NCI-H1092 treated with DMSO at 0.1 percent for 48 hours (cell line): ENCODE measurements at places on chromosomes 7 and 10.

DNA sequence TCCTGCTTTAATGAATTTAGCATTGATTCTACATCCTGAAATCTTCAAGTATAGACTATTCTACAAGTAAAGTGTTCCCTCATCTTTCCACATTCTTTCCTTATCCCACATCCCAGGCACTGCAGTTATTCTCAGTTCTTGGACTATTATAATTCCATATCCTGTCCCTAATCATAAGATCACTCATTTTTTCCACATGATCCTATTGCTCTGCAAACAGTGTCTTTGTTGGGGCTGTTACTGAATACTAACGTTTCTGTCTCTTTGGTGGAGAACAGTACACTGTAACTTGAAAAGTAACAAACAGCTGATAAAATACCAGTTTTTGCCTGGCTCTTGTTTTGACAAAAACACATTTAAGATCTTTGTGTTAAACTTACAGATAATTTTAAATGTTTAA lies 769.9 kb downstream of the MAGI2 start:
- DNase-seq: no peak

DNA sequence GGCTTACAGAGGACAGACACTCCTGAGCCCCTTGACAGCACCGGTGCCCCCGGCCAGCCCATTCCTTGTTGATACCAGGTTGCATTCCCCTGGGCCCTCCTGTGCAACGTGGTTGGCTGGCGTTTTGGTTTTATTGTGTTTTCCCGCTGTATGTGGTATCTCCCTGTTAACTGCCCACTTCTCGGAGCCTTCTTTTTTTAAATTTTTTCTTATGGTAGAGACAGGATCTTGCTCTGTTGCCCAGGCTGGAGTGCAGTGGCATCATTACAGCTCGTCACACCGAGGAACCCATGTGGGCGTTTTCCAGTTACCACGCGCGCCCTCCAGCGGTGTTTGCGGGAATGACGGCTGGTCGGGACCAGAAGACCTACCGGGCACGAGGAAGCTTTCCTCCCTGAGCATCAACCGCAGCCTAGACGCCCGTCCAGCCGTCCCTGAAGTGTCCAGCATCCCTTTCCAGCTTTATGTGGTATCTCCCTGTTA lies 16.9 kb upstream of the ZFAND2A start:
- peak; percentile 52 for DNase-seq

DNA sequence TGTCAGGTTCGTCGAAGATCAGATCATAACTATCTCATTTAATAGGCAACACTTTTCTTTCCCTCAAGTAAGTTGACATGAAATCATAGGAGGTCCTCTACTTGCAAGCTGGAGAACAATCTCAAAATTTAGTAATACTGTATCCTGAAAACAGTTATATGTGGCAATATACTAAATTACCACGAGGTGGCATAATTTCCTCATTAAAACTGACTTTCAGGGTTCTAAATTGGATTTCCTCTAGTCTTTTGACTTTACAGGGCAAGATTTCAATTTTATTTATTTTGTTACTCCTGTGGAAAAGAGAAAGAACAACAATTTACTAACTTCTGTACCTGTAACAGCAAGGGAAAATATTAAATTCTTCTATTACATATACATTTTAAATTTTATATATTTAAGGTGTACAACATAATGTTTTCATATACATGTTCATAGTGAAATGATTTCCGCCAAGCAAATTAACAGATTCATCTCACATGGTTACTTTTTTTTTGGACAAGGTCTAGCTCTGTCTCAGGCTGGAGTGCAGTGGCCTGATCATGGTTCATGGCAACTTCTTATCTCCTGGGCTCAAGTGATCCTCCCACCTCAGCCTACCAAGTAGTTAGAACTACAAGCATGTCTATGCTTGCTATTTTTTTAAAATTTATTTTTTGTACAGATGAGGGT lies 53.4 kb upstream of the CYP2C18 start:
- peak; percentile 0 for DNase-seq

GRCh38 chr10:67521546-67521945 lies 174.4 kb downstream of the CTNNA3 start:
- DNase-seq: no peak

DNA sequence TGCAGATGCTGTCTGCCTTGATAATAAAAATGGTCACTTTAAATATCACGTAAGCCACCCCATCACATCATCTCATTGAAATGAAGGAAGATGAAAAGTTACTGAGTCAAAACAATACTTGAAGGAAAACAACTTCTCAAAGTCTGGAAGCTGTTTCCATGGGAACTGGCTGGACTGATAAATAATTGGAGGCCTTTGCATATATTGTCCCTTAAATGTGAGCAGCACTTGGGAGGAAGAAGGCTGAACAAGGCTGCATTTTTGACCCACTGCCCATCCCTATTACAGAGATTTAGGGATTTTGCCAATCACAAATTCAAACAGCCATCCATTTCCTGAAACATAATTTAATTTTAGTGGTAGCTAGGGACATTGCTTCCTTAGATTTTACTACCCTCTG lies 18.2 kb upstream of the MAGI2 start:
- DNase-seq: no peak

GRCh38 chr10:28858646-28859045 lies 181.3 kb downstream of the BAMBI start:
- DNase-seq: no peak

DNA sequence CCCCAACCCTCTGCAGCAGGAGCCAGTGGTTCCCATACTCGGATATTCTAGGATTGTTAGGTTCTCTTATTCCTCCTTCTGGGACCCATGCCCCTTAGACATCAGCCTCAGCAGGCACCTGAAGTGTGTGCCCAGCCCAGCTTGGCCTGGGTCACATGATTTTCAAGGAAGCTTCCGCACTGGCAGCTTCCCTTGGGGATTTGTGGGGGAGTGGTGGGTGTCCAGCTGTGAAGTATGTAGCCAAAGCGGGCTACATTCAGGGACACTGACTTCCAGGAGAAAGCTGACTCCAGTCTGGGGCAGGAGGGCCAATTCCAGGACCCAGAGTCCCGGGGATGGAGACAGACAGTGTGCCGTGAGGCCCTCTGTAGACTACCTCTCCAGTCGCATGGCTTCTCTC lies 1.3 kb downstream of the LDB1 start:
- DNase-seq: no peak

- DNase-seq: no peak
Measured at GRCh38 chr10:122510736-122511135, 49.4 kb downstream of the HTRA1 start.

DNA sequence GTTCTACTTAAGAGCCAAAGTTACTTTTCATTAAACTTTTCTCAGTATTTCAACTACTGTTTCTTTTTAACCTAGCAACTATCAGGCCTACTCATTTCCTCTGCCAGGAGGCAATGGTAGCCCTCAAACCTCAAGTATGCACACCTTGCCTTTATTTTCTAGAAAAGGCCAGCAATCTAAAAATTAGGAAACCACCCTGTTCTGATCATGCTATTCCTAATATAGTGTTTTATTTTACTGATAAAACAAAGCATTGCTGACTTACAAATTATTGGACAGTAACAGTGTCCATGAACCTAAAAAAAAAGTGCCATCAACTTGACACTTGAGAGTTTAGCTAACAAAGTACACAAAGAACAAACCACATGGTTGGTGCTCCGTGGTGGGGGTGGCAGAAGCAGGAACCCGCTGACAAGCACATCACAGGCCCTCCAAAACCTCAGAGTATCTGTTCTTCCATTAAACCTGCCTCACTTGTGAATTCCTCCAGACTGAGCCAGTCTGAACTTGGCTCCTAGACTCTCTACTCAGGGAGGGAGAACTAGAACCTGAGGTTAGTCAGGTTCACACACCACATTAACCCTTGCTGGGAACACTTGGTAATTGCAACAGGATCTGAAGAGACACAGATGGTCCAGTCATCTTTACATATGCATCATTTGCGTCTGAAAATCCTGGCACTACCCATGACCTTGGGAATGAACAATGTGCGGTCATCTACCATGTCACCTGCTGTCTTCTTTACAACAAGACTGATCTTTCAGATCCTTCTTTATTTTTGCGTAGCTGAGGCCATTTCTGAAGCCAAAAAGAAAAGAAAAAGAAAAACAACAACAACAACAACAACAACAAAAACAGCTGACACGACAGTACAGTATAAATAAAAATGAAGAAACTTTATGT lies 31.9 kb downstream of the PIP4K2A start:
- DNase-seq: no peak

- no peak for DNase-seq
Measured at GRCh38 chr7:104033837-104034236, 44.4 kb upstream of the RELN start.

GRCh38 chr10:66162560-66163143 lies 763.2 kb upstream of the LRRTM3 start:
- no peak for DNase-seq

DNA sequence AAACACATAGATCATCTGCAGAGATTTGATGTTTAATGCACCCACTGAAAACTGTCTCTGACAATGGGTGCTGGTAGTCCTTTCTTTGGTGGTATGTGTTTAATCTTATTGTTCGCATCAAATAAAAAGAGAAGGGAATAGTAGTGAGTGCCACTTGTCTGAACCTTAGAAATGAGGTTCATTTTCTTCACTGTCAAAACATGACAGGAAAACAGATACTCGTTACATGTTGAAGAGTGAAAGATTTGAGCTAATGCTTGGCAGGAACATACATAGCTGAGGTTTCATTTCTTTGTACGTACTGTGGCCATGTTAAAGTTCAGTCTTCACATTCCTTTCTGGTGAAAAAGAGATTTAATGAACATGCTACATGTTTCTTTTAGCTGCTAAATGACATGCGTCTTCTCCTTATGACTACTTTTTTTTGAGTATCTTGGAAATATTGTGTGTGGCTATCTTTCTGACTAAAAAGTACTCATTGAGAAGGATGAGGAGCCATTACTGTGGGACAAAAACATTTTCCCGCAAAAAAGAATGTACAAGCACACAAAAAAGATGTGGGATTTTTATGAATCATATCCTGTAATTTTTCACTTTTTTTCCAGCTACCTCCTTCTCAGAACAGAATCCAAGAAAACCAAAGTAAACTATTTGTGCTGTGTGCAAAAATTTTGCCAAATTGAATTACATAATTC lies 108.0 kb downstream of the TWIST1 start:
- no peak for DNase-seq

GRCh38 chr10:131207584-131208532 lies 103.7 kb downstream of the TCERG1L start:
- no peak for DNase-seq

- DNase-seq: no peak
Measured at GRCh38 chr10:116232613-116233012, 40.4 kb downstream of the GFRA1 start.

DNA sequence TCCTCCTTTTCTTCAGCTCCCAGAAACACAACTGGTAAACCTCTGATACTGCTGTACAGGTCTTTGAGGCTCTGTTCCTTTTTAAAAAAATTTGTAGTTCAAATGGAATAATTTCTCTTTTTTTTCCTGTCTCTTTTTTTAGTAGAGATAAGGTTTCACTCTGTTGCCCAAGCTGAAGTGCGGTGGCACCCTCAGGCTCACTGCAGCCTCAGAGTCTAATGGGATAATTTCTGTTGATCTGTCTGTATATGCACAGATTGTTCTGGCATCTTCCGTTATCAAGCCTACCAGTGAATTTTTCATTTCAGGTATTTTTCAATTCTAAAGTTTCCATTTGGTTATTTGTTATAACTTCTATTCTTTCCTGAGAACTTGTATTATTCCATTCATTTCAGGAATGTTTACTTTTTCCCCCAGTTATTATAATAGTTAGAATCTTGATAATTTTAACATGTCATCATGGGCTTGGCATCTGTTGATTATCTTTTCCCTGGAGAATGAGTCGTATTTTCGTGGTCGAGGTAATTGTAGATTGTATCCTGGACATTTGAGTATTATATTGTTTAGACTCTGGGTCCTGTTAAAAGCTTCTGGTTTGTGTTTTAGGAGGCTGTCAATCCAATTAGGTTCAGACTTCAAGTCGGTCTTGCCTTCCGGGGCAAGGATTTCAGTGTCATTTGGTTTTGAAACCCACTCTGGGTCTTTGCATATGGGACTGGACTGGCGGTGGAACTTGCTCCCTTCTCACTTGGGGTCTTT lies 24.5 kb downstream of the CRCP start:
- no peak for DNase-seq

- DNase-seq: peak; percentile 100
Measured at GRCh38 chr7:38775506-38776175, 133.3 kb downstream of the VPS41 start.

DNA sequence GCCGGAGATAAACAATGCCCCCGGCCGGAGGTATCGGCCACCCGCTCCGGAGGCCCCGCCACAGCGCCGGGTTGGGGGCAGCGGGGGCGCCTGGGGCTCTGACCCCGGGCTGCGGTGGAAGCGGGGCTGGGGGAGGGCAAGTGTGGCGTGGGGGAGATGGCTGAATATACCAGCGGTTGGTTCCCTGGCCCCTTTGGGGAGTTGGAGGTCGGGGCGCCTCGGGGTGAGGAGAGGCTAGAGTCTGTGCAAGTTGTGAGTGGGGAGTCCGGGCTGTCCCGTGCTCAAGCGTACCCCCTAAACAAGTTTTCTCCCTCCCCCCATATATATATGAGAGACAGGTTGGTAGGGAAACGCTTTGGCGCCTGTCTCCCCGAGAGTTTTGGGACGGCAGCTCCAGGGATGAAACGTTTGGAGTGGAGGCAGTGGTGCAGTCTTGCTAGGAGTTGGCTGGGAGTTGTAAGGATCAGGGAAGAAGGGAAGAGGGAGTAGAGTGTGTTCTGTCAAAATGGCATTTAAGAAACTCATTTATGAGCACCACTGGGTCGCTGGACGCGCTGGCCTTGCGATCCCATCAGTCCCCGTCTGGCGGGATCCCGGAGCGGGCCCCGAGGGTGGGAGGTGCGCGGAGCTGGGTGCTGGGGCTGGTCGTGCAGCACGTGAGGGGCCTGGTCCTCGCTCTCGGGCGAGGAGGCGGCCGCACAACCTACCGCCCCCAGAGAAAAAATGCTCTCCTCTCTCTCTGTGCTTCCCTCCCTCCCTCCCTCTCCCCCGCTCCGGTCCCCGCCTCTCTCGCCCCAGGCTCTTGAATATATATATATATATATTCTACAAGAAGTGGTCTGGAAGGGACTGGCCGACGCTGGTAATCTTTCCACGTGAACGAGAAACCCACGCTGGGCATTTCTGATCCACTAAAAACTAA lies 1.1 kb downstream of the TET1 start:
- DNase-seq: peak; percentile 21

- no peak for DNase-seq
Measured at GRCh38 chr7:157628456-157628855, 291.7 kb downstream of the DNAJB6 start.

DNA sequence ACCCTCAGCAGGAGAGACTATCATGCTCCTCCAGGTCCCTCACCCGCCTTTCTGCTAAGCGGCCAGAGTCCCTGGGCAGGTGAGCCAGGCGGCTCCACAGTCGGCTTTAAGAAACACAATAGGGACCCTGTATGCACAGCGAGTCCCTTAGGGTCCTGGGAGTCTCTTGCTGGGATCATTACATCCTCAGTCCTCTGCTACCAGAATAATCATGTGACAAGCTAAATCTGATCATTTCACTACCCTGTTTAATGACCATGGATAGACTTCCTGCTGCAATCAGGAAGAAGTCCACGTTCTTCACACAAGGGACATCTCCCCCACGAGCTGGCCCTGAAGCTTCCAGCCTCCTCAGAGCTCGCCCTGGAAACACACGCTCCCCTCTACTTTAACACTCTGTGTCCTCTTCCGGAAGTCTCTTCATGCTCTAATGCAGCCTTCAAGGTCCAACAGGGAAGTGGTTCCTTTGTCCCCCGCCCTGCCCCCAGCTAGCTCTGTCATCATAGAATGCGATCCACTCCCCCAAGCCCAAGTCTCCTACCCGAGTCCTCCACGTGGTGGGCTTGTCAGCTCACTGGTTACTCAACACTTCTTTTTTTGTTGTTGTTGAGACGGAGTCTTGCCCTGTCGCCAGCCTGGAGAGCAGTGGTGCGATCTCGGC lies 101.5 kb downstream of the RNF216 start:
- DNase-seq: no peak

- no peak for DNase-seq
Measured at GRCh38 chr10:29345144-29345909, 56.5 kb downstream of the LYZL1 start.
